ENCODE measurements at places on chromosomes 16 and 17.

- no peak for DNase-seq
Observed at GRCh38 chr17:28443901-28444638, 29.4 kb upstream of the SLC13A2 start.

- DNase-seq = no peak
Observed at GRCh38 chr17:511001-511698, 158.5 kb upstream of the RPH3AL start.

DNA sequence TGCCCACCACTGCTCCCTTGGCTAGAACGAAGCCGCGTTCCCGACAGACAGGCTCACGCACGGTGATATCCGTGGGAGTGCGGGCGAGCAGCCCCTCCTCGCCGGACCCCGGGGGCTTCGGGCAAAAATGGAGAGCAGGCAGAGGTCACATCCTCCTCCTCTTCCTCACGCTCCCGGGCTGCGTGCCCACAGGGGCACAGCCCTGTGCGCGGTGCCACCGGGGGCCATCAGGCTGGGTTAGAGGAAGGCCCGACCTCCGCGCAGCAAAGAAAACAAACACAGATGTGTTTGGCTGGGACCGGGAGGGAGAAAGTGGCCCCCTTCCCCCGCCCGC, 519 bp upstream of the NTN1 start:
- peak; percentile 9 for DNase-seq

GRCh38 chr17:45794840-45795239, 10.7 kb downstream of the CRHR1 start:
- DNase-seq = no peak

DNA sequence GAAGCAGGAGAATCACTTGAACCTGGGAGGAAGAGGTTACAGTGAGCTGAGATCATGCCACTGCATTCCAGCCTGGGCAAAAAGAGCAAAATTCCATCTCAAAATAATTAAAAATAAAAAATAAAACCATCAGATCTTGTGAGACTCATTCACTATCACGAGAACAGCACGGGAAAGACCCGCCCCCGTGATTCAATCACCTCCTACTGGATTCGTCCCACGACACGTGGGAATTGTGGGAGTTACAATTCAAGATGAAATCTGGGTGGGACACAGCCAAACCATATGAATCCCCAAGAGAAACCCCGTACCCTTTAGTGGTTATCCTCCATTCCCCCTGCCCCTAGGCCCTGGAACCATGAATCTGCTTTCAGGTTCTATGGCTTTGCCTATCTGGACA, 15.4 kb upstream of the MGAT5B start:
- no peak for DNase-seq

DNA sequence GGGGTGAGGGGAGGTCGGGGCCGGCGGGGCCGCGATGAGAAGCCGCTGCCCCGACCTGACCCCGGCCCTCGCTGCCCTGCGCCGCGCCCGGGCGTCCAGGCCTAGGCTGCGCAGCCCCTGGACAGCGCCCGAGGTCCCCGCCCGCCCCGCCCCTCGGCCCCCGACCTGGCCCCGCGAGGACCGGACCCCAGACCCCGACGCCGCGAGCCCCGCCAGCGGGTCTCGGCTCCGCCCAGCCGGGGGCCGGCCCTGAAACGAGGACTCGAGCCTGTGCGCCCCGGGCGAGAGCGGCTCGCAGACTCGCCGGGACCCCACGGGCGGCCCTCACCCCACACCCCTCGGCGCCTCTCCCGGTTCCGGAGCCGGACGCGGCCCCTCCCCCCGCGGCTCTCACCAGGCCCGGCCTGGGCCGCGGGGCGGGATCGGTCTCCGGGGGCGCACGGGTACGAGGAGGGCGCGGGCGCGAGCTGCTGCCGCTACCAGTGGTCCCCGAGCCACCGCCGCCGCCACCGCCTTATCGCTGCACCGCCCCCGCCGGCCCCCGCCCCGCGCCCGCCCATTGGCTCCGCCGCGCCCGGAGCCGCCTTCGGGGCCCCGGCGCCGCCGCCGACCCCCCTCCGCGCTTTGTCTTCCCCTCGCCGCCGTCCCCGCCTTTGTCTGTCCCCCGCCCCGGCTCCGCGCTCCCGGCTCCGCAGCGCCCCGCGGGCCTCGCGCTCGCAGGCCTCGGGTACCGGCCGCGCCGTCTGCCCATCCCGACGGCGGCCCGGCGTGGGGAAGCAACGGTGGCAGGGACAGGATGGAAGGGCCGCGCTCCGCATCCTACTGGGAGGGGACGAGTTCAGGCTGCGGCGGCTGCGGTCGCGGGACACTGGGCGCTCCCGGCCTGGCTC, at the start of gene LIMD2:
TSS of gene LIMD2 (minus strand) at position 488 of the 890 bp plus-strand sequence. CDS start 827 bp downstream, outside the sequence.
- DNase-seq = peak; percentile 88

GRCh38 chr17:47978324-47978723, 7.4 kb downstream of the CDK5RAP3 start:
- peak; percentile 72 for DNase-seq

GRCh38 chr17:21379080-21379711, 3.0 kb downstream of the KCNJ12 start:
- DNase-seq = no peak

DNA sequence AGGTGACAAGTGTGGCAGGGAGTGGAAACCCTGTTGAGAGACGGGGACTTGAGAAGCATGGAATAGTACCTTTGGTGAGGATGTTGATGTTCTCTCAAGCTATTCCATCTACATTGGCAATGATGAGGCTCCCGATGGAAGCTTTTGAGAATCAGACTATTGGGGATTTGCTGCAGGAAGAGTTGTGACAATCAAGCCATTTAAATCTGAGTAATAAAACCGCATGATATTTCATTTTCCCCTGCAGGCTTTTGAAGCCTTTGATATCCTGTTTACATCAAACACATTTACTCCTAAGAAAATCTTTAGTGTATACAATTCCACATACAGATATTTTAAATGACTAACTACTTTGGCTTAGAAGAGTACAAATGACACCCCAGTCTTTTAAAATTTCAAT, 49.0 kb upstream of the CRYM start:
- no peak for DNase-seq

- DNase-seq = no peak
Observed at GRCh38 chr16:28532940-28533647, 5.7 kb downstream of the NUPR1 start.

- no peak for DNase-seq
Observed at GRCh38 chr17:49525831-49526741, 31.0 kb downstream of the NGFR start.

DNA sequence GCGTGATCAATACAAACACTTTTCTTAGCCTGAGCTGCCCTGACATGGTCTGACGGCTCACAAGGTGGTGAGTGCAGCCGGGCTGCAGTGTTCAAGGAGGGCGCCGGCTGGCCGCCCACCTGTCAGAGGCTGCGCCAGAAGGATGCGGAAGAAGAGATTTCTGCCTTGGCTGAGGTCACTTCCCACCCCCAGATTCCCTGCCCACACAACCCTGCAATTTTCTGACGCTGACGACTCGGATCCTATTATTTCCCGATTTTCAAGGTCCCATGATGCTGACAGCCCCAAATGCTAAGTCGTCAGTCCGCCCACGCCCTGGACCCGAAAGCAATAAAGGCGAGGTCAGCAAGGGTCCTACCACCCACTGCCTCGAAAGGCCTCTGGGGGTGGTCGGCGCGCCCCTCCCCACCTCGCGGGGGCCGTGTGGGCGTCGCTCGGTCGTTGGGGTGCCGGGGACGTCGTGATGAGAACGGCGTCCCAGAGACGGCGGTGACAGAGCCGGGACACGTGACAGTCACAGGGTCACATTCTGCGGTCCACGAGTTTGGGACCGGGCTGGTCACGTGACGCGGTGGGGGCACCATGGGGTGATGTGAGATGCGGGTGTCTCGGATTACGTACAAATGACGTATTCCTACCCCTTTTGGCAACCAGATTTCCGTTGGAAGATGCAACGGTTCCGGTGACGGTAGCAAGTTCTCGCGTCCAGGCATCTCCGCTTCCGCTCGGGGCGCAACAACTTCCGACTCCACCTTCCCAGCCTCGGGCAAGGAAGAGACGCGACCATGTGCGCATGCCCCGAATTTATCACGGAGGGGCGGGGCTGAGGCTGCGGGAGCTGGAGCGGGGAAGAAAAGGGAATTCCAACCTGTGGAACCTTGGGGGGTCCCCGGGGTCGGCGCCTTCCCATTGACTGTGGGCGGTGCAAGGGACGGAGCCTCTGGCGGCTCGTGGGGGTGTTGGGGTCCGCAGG, at the start of gene STX4:
TSS of gene STX4 (plus strand) at position 823 of the 973 bp plus-strand sequence. CDS start 248 bp downstream, outside the sequence.
- peak; percentile 99 for DNase-seq

DNA sequence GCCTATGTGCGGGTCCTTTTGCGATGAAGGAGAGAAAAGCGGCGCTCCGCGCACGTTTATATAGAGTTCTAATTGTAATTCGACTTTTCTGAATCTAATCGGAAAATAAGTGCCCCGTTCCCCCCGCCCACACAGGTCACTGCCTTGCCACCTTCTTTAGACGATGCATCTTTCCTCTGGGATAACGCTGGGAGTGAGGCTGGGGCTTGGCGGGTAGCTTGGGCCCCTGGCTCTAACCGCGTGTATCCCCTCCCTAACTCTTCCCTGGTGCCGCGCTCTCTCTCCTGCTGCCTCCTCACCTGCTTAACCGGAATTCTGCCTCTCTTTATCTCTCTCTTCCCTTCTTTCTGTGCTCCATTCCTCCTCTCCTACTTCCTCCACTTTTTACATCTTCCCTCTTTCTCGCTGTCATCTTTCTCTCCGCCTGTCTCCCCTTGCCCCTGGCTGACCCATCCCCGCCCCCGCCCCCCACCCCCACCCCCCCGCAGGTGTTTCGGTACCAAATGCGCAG, 2.6 kb downstream of the LHX1 start:
- no peak for DNase-seq

GRCh38 chr16:48370229-48370628, 15.0 kb downstream of the SIAH1 start:
- DNase-seq = no peak

DNA sequence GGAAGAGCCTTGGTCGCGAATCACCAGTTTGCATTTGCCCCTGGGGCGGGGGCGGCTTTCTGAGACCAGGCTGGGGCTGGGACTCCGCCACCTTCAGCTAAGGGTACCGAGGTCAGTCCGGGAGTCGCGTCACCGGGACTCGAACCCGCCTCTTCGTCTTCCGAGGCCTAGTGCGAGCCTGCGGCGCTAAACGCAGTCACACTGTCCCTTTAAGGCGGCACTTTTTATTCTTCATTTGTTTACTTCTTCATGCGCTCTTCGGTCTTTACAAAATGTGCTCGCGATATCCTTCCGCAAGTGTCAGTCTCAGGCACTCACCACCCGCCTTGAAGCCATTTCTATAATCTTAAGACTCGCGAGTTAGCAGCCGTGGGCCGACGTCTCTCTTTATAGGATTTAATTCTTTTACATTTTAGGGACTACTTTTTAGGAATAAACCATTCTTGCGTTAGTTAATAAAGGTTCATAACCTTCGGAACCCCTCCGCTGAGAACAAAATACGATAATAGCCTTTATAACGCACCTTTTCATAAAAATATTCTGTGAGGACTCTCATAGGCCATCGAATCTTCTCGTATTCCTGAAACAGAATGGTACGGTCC, 593 bp upstream of the HEXIM1 start:
- peak; percentile 90 for DNase-seq

DNA sequence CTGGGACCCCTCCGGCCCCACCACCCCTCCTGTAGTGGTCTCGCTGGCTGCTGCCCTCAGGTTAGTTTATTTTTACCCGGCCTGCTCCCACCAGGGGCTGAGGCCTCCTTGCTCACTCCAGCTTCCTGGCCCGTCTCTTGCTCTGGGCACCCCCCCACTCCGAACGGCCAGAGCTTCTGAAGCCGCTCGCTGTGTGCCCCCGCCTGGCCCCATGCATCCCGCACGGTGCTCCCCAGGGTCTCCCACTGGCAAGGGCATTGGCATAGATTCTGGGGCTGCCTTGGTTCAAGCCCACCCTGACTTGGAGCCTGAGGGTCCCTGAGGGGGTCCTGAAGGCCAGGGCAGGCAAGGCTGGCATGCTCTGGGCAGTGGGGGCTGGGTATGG, 186.4 kb downstream of the SEC14L1 start:
- DNase-seq = no peak

- no peak for DNase-seq
Observed at GRCh38 chr17:2940352-2940751, 123.1 kb downstream of the OR1D5 start.

DNA sequence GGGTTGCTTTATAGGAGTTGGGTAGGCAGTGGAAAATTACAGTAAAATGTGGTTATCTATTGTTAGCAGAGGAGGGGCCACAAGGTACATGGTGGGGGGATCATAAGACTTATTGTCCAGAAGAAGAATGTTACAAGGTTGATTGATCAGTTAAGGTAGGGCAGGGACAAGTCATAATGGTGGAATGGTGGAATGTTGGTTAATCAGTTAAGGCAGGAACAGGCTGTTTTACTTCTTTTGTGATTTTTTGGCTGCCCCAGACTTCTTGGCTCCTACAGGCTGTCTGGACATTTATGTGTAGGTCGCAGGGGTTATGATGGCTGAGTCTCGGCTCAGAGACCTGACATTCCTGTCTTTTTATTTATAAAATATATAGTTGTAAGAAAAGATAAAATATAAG, 2277.1 kb downstream of the TP53TG3F start:
- no peak for DNase-seq

- no peak for DNase-seq
Observed at GRCh38 chr16:82629441-82630027, 2.8 kb downstream of the CDH13 start.

DNA sequence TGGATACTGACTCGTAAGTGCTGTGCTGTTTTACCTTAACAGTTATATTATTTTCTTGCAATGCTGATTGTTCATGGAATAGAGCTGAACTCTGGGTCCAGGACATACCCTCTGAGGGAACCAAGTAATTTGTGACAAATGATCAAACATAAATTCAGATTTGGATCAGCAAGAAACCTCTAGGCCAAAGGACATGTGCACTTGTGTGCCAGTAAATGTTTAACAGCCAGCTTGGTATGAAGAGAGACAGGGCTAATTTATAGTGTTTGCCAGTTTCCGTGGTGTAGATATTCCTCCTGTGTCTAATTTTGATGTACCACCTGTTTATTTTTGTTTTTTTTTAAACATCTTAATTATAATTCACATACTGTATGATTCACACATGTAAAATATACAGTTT, 30.8 kb upstream of the MRC2 start:
- no peak for DNase-seq

DNA sequence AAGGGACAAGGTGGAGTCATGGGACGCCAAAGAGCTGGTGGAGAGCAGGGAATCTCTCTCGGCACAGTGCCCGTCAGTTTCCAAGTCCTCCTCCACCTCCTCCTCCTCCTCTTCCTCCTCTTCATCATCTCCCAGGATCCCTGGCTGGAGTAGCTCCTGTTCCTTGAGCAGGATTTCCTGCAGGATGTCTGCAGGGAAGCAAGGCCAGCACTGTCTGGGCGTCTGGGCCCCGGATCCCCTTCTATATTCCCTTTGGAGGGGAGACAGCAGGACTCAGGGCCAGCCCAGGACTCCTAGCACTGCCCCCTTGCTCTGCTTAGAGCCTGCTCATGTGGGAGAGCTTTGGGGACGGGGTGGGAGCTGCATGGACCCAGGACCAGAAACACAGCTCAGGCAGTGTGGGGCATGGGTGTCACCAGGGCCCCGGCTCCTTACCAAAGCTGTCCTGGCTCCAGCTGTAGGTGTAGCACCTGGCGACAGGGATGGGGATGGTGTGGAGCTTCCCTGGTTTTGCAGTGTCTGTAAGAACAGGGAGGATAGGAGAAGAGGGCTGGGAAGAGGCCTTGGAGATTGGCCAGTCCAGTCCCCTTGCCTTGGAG, 21.3 kb upstream of the PIK3R6 start:
- DNase-seq = no peak

GRCh38 chr17:549177-550040, 165.2 kb downstream of the VPS53 start:
- DNase-seq = no peak

Measured in activated CD4-positive, alpha-beta T cell treated with anti-CD3 and anti-CD28 coated beads for 36 hours (primary cell).